ENCODE measurements at places on chromosomes 12 and 14.

DNA sequence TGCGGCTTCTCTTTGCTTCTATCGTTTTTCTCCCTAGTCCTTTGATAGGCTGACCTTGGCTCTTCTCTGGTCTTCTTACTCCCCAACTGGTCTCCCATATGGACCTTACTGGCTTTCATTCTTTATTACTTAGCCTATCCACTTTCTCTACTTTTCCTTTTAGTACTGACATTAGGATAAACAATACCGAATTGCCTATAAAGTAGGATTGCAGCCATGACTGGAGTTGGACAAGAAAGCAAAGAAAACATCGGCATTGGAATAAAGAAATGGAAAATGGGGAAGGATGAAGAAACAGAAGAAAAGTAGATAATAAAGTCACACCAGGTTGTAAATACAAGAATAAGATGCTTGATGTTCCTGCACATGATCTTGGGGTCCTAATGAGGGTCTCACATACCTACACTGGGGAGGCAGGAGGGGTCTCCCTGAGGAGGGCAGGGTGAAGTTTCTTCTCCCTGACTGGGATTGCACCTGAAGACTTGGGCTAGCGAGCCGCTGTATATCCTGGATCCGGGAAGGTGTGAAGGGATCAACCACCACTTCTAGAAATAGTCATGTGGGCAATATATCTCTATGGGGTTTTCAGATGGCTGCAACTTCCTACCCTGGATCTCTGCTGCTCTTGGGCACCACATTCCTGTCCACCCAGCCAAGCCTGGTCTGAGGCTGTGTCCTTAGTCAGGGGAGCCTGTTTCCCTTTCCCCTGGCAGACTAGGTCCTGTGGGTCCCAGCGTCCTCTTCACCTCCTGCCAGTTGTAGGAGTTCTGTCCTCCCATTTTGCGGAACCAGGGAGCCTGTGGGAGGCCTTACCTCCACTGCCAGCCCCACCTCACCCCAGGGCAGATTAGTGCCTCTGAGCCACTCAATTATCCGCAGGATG is 13.1 kb downstream of the NKX2-1 start:
- no peak for DNase-seq

DNA sequence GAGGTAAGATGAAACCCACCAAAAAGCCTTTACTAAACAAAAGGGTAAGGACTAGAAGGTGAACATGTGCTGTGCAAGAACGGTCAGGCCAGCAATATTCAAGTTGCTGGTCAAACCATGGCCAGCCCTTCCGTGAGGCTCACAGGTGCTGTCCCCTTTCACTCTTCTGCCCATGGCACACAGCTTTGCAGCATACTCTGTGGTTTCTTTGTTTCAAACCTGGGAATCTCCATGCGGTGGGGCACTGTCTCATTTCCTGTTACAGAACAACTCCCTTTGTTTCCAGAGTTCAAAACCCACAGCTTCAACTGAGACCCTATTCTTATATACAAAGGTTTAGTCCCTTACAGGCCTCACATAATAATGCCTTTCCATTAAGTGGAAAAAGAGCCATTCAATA is 1.7 kb upstream of the OVCH1 start:
- no peak for DNase-seq

DNA sequence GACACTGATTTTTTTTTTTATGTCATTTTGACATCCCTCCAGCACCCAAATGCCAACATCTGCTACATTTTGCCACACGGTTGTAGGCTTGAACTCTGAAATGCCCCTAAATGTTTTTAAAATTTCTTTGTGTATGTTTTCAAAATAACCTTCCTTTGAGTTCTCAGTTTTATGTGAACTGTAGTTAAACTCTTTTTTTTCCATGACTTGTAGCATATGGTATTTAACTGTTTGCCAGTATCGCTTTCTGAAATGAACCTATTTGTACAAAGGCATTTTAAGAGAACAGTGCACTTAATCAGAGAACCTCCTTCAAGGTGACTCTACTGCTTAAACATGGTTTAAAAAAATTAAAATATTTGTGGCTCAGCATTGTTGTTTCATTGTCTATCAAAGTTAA is 61.5 kb downstream of the PDE3A start:
- DNase-seq, result no peak

DNA sequence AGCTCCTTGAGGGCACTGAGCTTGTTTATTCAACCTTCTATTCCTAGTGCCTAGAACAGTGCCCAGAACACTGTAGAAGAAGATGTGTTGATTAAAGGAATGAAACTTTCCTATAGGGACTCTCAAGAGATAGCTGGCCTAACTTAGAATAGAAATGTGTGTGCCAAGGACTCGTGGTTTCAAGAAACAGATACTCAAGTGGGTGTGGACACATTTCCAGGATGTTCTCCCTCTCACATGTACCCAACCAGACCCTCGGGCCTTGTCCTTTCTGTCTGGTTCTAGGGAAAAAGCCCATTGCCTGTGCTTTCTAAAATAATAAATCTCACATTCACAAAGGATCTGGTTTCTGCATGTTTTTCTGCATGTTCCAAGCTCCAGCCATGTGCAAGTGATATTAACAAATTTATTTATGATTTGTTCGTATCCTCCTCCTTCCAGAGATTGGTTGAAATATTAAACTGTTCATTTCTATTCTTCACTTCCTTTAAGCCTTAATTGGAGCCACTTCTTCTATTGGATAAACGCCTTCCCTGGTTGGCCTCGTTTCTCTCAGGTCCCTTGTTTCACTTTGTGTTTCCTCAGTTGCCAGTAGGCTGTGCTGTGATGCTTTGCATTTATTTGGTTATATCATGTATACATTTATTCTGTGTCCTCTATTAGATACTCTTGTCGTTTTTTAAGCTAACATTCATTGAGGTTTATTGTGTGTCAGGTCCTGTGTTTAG is 89.8 kb downstream of the CRADD start:
- DNase-seq, result peak; percentile 50

GRCh38 chr12:24881227-24881626 is 67.7 kb downstream of the BCAT1 start:
- DNase-seq, result no peak

GRCh38 chr14:100369019-100369418 is 45.9 kb downstream of the SLC25A47 start:
- peak; percentile 30 for DNase-seq

GRCh38 chr14:69501423-69501838 is 16.9 kb downstream of the PLEKHD1 start:
- no peak for DNase-seq

- DNase-seq, result no peak
Observed at GRCh38 chr12:118220702-118221101, 84.8 kb downstream of the PEBP1 start.

GRCh38 chr12:62714181-62714773 is 220.7 kb downstream of the PPM1H start:
- DNase-seq, result no peak

DNA sequence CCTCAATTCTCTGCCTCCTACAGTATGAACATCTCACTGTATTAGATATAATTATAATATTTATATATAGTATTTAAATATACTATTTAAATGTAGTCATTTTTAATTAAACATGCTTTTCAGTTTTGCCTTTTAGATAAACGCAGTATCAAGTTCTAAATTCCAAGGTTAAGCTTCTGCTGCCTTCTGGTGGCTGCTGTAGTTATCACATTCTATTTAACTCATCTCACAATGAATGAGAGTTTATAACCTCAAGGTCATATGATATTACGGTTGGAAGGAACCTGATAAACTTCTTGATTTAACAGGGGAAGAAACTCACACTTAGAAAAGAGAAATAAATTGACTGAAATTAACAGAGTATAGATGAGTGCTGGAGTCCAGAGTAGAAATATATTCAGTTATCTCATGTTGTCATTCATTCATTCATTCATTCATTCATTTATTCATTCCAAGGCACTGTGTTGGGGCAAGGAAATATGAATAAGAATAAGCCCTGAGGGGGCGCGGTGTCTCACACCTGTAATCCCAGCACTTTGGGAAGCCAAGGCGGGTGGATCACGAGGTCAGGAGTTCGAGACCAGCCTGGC is 31.9 kb downstream of the GUCY2C start:
- peak; percentile 22 for DNase-seq

DNA sequence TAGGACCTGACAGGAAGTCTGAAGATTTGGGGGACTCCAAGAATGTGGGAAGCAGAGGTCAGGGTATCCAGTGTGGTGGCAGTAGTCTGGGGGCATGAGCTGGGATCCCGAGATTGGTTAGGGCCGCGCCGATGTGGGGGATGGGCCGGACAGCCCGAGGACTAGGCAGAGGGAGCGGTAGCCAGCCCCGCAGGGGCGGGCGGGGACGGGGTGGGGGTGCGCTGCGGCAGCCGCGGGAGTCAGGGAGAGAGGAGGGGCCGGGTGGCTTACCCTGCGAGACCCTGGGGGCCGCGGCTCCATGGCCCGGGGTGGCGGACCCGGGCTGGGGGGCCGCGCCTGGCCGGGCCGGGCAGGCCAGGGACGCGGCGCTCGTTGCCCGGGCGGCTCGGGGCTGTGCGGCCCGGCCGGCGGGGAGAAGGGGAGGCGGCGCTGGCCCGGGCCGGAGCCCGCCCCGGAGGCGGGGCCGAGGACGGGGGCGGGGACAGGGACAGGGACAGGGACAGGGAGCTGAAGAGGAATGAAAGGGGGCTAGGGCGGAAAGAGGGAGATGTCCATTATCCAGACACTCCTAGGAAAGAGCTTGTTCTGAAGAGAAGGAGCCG is 5.6 kb downstream of the ZNF385A start:
- DNase-seq, result no peak

DNA sequence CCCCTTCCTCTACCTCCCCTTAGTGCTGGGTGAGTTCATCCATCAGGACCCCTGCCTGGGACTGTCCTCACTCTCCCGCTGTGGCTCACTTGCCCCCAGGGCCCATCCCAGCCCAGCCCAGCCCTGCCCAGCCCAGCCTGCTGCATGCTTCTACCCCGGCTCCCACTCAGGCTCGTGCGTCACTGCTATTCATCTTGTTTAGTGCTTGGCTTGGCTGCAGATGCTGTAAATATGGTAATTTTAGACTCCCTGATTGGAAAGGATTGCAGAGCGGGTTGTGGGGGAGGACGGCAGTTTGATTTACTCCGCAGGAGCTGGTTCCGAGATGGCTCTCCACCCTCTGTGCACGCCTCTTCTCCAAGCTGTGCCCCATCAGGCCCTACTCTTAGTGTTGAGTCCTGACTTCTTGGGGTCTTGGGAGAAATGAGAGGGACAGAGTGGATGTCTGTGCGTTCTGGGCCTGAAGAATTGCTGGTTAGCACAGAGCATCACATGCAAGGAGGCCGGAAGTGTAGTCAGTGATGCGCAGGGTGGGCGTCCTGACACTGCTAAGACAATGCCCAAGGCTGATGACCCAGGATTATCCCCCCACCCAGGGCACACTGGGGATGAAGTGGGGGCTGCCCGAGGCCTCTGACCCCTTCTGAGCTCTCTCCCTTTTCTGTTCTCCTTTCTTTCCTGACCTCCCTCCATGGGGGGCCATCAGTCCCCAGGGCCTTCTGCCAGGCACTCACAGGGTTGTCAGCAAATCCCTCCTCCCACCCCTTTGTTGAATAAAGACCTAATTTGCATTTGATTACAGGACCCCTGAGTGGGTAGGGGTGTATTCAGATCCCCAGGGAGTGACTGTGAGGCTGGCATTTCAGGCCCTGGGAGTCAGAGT is 244.4 kb downstream of the ZFP36L1 start:
- no peak for DNase-seq

- no peak for DNase-seq
Observed at GRCh38 chr14:78997811-78998210, 827.6 kb downstream of the NRXN3 start.

- no peak for DNase-seq
Observed at GRCh38 chr14:84544486-84545131, 985.3 kb upstream of the FLRT2 start.

- no peak for DNase-seq
Observed at GRCh38 chr12:5562581-5562980, 130.7 kb downstream of the NTF3 start.

DNA sequence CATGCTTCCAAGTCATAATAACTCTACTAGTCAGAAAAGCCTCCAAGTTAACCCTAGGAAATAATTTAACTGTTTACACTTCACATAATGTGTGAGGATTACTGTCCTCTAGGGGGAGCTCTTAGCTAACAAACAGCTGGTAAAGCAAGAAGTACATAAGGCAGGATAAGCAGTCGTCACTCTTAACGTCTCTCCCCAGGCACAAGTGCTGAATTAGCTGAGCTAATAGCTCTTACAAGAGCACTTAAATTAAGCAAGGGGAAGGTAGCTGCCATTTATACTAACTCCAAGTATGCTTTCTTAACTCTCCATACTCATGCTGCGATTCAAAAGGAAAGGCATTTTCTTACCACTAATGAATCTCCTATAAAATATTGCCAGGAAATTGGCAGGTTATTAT is 79.3 kb upstream of the TSPAN11 start:
- DNase-seq, result peak; percentile 80

- no peak for DNase-seq
Observed at GRCh38 chr12:56980268-56980667, 22.9 kb upstream of the RDH16 start.

GRCh38 chr14:53391156-53391555 is 238.0 kb upstream of the DDHD1 start:
- DNase-seq, result no peak

DNA sequence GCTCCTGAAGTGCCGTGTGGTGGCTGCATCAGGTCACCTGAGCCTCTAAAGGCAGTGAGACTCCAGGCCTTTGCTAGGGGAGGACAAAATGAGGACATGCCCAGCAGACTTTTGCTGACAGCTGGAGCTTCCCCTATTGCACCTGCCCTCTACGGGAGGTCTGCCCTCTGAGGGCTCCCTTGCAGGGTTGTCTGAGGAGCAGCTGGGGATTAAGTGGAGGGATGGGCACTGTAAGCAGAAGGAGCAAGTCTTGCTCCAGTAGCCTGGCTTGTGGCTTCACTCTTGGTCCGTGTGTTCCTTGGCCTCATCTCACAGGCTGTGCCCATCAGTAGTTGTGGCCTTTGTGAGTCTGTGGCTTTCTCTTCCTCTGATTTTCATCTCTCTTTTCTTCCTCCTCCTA is 66.9 kb upstream of the NRXN3 start:
- no peak for DNase-seq

DNA sequence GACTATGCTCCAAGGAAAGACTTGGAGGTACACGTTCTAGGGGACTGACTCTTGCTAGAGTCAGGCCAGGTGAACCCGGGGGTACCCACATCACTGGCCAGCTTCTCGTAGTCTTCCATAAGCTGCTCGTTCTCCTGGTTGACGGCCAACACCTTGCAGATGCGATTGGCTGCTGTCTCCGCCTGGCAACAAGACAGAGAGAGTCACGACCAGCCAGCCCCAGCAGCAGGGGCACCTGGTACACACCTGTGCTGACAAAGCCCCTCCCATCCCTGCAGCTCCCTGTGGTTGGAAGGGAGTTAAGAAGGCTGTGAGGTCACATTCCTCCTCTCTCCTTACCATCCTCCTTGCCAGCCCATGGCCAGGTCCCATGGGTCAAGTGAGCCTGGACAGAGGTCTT is 85.5 kb downstream of the ACTN1 start:
- no peak for DNase-seq
